ENCODE measurements at places on chromosomes 11 and 22.

DNA sequence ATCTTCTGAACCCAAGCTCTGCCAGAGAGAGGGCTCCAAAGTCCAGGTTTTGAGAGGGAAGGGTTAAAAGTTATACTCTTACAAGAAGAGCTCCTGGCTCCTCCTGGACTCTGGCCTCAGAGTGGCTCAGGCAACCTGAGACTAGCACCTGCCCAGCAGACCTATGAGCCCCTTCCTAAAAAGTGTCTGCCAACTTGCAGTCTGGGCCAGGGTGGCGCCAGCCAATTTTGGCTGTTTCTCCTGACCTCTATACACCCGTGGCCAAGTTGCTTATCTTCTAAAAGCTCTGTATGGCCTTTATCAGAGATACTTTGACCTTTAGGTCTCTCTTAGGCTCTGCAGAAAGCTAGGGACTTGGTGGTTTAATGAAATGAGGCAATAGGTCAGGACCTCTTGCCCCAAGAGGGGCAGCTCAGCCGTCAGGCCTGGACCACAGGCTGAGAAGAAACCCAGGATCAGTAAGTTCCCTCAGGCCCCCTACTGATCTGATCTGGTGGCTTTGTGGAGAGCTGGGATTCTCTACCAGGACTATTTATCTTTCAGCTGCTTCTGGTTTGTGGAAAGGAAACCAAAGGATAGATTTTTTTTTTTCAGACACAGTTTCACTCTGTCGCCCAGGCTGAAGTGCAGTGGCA, 10.3 kb upstream of the UCP3 start:
- DNase-seq = no peak

GRCh38 chr22:22816171-22816514, 71.5 kb upstream of the IGLL5 start:
- no peak for DNase-seq

DNA sequence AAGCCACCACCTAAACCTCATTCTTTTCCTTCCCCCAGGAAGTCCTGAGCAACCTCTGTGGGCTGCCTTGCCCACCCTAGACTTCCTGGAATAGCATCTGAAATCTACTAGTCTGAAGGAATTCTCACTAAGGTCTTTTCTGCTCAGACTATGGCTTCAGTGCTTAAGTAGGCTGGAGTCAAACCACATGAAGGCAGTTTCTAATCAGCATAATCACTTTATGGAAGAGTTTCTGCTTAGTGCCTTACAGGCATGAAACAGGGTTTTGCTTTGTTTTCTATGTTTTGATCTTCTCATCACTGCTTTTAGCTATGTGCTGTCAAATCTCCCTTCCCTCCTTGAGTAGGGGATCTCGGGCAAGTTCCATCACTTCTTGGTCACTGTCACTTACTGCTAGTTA, 117.7 kb downstream of the WT1 start:
- DNase-seq = no peak

DNA sequence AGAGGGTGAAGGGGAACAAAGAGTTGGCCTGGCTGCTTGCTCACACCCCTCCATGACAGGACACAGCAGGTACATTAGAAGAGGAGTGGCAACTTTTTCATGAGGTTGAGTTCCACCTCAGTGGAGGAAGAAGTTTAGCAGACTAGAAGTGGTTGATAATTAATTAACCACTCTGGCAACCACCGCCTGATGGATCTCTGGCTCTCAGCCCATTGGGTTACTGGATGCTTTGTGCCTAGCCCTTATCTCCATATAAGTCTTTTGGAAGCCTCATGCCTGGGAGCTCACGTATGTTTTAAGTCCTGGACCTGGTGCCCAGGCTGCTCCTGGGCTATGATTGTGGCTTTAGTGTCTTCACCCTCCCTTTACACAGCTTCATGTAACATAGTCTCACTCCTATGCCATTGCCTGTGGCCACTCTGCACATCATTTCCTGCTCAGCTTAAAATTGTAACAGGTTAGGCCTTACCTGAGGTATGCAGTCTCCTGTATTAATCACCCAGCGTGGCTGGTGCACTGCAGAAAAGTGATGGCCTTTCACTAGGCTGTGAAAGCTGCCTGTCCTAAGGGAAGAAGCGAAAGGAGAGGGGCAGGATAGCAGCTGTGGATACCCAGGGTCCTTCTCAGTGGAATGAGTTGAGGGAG, 72.7 kb upstream of the CRTAM start:
- DNase-seq = no peak

DNA sequence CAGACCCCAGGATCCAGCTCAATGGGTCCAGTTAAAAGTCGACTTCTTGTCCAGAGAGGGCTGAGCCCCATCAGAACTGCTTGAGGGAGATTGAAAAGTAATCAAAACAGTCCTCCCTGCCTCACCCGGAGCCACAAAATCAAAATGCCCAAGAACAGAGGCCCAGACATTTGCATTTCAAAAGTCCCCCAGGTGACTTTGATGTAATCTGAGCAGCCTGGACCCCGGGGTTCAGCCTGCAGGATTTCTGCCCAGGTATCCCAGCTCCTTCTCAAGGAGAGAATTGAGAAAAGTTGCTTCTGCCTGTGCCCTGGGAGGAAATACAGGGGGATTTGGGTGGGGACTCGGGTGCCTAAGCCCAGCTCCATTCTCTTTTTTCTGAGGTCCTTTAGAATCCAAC, 1385.0 kb downstream of the TBC1D22A start:
- DNase-seq = no peak

- no peak for DNase-seq
Observed at GRCh38 chr11:88360141-88360540, 22.6 kb upstream of the CTSC start.

- no peak for DNase-seq
Observed at GRCh38 chr11:14687456-14687855, 43.9 kb downstream of the PDE3B start.

GRCh38 chr11:10026514-10026913, 267.5 kb downstream of the SBF2 start:
- DNase-seq = no peak

- DNase-seq = no peak
Observed at GRCh38 chr11:1753229-1753928, 3.0 kb upstream of the IFITM10 start.

DNA sequence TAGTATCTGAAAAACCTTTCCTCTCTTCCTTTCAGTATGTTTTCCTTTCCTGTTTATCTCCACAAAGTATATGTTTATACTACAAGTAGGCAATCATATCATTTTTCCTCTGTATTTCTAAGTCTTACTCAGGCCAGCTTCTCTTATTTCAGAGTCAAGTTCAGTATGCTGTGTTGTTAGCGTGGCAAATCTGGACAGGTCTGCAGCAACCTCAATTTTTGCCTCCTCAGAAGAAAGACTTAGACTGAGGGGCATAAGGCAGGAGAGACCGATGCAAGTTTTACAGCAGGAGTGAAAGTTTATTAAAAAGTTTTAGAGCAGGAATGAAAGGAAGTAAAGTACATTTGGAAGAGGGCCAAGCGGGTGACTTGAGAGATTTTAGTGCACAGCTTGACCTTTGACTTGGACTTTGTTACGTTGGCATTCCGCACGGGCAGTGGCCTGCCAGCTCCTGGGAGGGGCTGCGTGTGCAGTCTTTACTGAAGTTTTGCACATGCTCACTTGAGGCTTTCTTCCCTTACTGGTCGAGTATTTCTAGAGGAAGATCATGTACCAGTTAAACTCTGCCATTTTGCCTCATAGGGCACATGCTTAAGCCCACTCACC, 343.2 kb downstream of the NTM start:
- DNase-seq = no peak

GRCh38 chr22:49404576-49405241, 423.0 kb downstream of the BRD1 start:
- no peak for DNase-seq

DNA sequence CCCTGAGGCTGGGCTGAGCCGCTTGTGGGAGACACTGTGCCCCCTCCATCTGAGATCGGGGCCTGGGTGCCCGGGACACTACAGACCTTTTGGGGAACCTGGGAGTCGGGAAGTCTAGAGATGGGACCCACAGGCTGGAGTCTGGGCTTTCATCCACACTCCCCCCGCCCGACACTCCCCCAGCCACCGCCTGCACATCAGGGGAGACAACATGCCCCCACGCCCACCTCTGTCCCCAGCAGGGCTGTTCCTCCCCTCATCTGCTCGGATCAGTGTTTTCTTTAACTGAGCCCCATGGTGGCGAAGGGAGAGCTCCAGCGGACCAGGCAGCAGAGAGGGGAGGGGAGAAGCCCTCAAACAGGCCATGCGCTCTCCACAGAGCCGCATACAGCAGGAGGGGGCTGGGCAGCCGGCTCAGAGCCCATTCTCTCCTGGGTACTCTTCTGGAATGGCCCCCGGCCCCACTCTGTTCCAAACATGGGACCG, 174.7 kb downstream of the IGLL1 start:
- no peak for DNase-seq

DNA sequence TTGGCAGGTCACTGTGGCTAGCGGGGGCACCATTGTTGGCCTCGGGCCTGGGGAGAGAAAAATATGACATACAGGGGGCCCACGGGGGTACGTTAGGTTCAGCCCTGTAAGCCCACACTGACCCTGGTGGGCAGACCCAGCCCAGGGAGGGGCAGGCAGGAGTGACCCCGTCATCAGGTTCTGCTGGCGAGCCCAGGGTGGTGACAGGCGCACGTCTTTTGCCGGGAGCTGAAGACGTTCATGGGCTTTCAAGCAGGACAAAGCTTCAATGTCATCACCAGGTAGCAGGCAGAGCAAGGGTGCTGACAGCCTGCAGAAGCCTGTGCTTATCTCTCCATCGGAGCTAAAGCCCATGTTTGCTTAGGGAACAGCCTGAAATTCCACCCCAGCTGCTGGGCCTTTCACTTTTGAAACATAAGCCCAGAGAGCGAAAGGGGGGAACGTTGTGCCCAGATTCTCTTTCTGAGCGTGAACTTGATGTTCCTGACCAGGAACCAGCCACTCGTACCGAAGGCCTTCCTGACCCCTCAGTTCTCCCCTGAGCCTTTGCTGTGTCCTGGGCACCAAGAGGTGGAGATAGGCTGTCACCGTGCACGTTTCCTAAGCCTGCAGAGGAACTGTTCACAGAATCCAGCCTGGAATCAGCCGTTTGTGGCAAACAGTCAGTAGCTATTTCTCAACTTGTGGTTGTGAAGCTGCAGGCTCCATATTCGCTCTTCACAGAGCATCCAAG, 74.0 kb upstream of the ATXN10 start:
- DNase-seq = no peak

- DNase-seq = no peak
Observed at GRCh38 chr11:67174311-67174710, 55.2 kb downstream of the KDM2A start.

DNA sequence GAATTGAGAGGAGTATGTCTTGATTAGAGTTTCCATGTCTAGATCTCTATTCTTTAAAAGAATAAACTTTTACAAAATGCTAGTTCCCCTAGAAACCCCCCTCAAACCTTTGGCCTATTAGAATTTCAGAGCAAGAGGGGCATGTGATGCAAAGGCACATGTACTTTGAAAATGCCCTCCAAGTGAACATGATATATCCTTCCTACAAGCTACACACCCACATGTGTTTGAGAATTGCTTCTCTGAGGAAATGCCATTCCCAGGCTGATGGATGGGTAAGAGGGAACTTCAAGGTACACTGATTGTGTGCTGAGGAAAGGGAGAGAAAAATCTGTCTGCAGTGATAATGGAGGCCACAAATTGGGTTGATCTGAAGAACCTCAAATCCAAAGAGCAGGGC, 59.5 kb upstream of the PSMA1 start:
- DNase-seq = no peak

DNA sequence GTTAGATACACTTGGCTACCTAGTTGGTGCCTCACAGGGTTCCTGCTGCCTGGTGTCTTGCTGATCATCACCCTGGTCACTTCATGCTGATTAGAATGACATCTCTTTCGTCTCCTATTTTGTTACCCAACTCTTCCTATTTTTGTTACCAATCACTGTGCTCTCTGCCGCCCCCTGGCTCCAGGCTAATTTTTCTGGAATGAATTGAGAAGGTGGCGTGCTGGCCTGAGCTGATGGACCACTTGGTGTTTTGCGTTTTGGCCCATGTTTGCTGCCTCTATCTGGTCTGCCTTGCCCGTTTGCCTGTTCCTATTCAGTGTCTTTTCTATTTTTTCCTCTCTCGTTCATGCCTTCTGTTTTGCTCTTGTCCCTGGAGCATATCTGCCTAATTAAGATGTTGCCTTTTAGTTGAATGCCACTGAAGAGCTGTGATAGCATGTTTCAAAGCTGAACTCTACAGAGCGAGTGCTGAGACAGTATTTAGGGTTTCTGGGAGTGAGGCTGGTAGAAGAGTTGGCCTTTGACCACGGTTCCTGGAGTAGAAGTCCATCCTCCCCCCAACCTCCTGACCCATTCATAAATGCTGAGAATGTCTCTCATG, 5.9 kb upstream of the ATF4 start:
- peak; percentile 16 for DNase-seq

- no peak for DNase-seq
Observed at GRCh38 chr11:114061048-114061680, 1.7 kb downstream of the ZBTB16 start.

GRCh38 chr11:11178671-11179638, 174.1 kb downstream of the CSNK2A3 start:
- no peak for DNase-seq

DNA sequence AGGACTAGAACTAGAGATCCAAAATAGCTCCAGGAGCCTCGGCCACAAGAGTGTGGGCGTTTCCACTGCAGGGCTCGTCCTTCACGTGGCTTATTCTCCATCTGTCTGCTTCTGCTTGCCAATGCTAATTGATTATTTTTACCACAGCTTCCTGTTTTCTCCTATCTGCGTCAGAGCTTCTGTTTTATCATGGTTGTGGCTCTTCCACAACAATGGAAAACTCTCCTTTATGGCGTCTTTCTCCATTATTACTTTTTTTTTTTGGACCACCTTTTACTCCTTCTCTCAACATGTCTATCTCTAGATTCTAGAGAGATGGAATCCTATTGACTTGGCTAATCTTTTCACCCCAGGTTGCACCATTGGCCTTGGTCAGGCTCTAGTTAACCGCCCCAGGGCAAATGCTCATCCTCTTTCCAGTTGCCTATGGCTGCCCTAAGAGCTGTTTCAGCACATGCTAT, 25.9 kb downstream of the CAT start:
- DNase-seq = no peak

DNA sequence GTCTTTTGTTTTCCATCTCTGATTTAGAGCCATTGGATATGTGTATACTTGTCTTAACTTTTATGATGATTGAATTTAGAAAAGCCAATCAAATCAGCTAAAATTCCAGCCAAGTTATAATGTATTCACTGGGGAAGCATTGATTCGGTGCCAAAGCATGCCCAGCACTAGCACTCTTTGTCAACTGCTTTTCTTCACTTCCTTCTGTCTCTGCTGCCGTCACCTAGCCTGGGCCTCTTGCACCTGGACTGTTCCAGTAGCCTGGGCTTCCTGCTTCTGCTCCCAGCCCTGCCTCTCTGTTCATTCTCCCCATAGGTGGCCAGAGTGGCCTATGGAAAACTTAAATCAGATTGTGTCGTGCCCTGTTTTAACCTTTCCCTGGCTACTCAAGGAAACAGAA, 80.7 kb downstream of the NAV2 start:
- no peak for DNase-seq
